T-cell (primary cell): ENCODE measurements at places on chromosomes 5 and 9. TPM values are rescaled to one million over a fixed set of nuclear protein-coding genes. Genes with fewer than 3 reads are reported as not detected.

DNA sequence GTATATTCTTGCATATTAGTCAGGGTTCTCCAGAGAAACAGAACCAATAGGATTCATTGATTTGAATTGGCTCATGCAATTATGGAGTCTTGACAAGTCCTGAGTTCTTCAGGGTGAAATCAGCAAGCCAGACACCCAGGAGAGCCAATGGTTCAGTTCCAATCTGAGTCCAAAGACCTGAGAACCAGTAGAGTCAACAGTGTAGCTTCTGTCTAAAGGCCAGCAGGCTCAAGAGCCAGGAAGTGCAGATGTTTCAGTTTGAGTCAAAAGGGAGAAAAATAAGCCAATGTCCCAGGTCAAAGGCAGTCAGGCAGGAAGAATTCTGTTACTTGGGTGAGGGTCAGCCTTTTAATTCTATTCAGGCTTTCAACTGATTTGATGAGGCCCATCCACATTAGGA is 37.8 kb upstream of the ANKRD34B start:
- no peak for DNase-seq
- no peak overlapping the region for H3K4me3 ChIP-seq
- no peaks in the 10 kb centered on the region for H3K4me1 ChIP-seq
- H3K36me3 ChIP-seq, result no peaks in the 10 kb centered on the region

DNA sequence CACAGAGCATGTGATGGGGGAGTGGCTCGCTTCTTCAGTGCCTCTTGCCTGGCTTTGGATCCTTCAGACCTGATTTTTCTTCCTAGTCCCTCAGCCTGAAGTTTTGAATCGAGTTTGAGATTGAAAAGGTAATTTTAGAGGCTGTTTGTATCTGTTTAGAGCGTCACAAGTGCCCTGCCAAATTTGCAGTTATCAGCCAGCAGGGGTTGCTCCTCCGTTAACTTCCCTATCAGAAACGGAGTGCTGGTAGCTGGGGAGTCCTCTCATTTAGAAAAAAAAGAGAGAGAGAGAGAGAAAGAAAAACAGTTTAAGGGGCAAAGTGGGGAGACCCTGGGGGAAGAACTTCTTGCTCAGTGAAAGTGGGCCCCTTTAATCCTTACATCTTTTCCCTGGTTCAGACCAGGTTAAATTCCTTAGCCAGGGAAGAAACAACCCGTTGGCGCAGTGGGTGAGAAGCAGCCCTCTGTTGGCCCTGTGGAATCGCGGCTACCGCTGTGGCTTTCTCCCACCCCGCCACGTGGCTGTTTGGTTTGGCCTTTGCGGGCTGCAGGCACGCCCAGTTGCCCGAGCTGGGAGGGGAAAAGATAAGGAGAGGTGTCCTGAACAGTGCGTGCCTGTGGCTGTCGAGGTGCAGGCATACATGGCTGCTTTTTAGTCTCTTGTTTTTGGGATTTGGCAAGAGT is 576.7 kb upstream of the ACO1 start:
- no peaks in the 10 kb centered on the region for H3K4me1 ChIP-seq
- no peak overlapping the region for H3K27ac ChIP-seq
- H3K4me3 ChIP-seq, result no peak overlapping the region
- H3K27me3 ChIP-seq, result no peaks in the 10 kb centered on the region
- no peak for DNase-seq

GRCh38 chr5:54390539-54391031 is 64.9 kb upstream of the HSPB3 start:
- no peaks in the 10 kb centered on the region for H3K4me1 ChIP-seq
- H3K27ac ChIP-seq, result no peak overlapping the region
- H3K4me3 ChIP-seq, result no peak overlapping the region
- H3K27me3 ChIP-seq, result no peaks in the 10 kb centered on the region
- no peaks in the 10 kb centered on the region for H3K36me3 ChIP-seq

Gene BHMT
- 0.38 TPM for total RNA-seq

Gene APBA1
- total RNA-seq, result 1.8 TPM

Gene PCDHGA8
- not detected for total RNA-seq

- no peaks in the 10 kb centered on the region for H3K4me1 ChIP-seq
- H3K36me3 ChIP-seq, result no peaks in the 10 kb centered on the region
- DNase-seq, result no peak
Measured at GRCh38 chr5:89584339-89584956, 701.5 kb upstream of the MEF2C start.

Gene ENHO
- total RNA-seq, result not detected

DNA sequence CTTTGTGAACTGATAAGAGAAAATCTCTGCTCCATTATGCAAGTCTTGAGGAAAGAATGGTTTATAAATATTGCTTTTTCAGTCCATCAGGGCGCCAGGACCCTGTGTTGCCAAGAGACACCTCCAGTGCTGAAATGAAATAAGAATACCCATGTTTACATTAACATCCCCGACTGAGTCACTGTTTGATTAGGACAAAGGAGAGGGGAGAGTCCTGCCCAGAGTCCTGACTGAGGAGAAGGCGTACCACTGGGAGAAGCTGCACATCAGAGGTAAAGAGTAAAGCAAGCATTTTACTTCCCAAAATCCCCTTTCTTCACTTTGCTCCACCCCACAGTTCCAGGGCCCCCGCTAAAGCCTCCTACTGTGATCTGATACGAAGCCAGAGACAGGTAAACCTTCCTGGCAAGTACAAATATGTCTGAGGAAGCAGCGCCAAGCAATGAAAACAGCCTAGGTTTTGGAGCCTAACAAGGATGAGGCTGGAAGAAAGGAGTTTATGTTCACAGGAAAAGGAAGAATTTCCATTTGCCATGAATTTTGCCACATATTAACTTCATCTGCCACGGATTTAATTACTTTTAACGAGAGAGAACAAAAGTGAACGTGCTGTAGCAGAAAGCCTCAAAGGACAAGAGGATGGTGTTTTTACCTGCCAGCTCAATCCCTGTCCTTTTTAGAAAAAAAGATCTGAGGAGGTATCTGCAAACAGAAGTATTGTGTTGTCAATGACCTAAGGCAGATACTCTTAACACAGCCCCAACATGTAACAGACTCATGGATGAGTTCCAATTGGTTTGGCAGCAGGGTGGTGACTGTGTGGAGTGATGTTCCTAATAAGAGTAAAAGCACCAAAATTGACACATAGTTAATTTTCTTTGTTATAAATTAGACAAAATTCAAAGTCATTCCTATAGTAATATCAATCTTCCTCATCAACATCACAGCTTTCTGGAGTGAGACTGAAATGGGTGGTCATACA is 209.4 kb upstream of the TLE4 start:
- no peaks in the 10 kb centered on the region for H3K4me1 ChIP-seq
- no peak overlapping the region for H3K4me3 ChIP-seq
- DNase-seq, result no peak
- no peak overlapping the region for H3K27ac ChIP-seq
- H3K36me3 ChIP-seq, result no peaks in the 10 kb centered on the region

DNA sequence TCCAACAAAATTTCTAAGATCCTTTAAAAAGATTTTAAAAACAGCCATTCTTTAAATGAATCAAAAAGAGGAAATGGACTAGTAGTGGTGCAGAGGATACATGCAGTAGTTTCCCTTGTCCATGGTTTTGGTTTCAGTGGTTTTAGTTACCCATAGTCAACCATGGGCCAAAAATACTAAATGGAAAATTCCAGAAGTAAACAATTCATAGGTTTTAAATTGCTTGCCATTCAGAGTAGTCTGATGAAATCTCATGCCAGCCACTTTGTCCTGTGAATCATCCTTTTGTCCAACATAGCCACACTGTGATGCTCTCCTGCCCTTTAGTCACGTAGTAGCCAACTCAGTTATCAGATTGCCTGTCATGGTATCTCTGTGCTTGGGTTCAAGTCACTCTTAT is 286.1 kb downstream of the ANXA1 start:
- no peak for DNase-seq
- H3K36me3 ChIP-seq, result no peaks in the 10 kb centered on the region
- H3K27ac ChIP-seq, result no peak overlapping the region
- no peaks in the 10 kb centered on the region for H3K4me1 ChIP-seq
- H3K4me3 ChIP-seq, result no peak overlapping the region

Gene SOHLH1
- not detected for total RNA-seq

- H3K4me3 ChIP-seq, result no peak overlapping the region
- no peaks in the 10 kb centered on the region for H3K27me3 ChIP-seq
- H3K4me1 ChIP-seq, result peaks cover 83% of the 10 kb centered on the region
- peak overlapping the region; percentile 39 for H3K27ac ChIP-seq
Measured at GRCh38 chr5:80182809-80183580, 72.9 kb downstream of the SERINC5 start.

Gene PCDHGB4
- 0.29 TPM for total RNA-seq

DNA sequence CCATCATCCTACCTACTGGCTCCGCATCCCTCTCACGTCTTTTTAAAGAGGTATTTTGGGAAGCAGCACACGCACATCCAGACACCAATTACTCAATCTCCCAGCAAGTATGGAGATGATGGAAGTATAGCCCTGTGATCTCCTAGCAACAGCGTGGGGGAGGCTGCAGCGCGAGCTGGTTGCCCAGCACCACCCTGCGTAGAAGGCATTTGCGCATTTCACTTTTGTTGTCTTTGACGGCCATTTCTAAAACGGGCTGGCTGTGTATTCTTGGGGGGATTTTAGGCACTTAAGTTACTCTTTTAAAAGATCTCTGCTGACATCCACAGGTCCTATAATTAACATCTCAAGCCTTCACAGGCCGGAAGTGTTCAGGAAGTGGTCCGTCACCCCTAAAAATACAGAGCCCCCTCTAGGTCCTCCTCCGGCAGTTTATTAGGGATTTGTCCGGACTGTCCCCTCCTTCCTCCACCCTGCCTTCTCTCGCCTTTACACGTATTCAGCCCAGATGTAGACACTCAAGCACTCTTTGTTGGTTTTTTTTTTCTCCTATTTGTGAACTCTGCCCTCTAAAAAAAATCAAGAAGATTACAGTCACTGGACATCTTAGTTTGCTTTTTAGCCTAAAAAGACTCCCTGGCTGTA is 371.4 kb downstream of the NTRK2 start:
- no peak overlapping the region for H3K4me3 ChIP-seq
- H3K27ac ChIP-seq, result no peak overlapping the region
- no peaks in the 10 kb centered on the region for H3K4me1 ChIP-seq
- no peaks in the 10 kb centered on the region for H3K36me3 ChIP-seq

DNA sequence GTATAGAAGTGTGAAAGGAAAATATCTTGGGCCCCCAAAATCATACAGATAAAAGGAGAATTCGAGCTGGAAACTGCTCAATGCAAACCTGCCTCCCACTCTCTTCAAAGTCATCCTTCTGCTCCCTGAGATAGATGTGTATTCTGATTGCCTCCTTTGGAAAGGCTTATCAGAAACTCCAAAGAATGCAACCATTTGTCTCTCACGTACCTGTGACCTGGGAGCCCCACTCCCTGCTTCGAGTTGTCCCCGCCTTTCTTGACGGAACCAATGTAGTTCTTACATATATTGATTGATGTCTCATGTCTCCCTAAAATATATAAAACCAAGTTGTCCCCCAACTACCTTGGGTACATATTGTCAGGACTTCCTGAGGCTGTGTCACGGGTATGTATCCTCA is 163.8 kb downstream of the DIRAS2 start:
- H3K27me3 ChIP-seq, result peaks cover 2% of the 10 kb centered on the region
- DNase-seq, result no peak
- H3K4me1 ChIP-seq, result no peaks in the 10 kb centered on the region
- H3K27ac ChIP-seq, result no peak overlapping the region

DNA sequence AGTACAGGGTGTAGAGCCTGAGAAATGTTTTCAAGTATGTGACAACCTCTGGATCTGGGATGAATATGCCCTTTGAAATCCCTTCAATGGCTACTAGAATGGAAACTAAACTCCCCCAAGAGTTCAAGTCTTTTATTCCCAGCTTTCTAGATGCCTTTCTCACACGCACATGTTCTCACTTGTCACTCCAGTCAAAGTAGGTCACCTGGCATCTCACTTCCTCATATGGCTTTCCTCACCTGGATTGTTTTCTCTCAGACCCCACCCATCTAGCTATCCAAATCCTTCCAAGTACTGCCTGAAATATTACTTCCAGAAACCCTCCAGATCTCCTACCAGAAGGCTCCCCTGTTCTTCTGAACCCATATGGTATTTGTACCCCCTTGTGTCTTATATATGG is 615.4 kb upstream of the KLF4 start:
- H3K4me1 ChIP-seq, result no peaks in the 10 kb centered on the region
- DNase-seq, result no peak
- H3K27me3 ChIP-seq, result no peaks in the 10 kb centered on the region
- H3K4me3 ChIP-seq, result no peak overlapping the region
- H3K27ac ChIP-seq, result no peak overlapping the region

DNA sequence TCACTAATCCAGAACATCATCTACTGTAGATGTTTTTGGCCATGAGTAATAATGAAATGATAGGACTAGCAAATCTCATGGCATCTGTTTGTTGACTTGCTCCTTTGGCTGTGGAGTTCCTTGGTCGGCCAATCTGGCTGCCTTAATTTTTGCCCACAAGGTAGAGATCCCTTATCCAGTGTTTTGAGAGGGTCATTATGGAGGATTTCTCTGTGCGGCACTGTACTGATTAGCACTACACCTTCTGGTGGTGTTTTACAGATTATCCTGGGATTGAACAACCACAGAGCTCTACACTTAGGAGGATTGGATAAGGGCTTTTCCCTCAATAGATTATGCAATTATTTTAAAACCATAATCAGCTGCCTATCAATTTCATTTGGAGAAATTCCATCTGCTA is 3.2 kb upstream of the ENHO start:
- DNase-seq, result no peak

Gene ADAMTS13
- 1.5 TPM for total RNA-seq

Gene DRD1
- total RNA-seq, result not detected

DNA sequence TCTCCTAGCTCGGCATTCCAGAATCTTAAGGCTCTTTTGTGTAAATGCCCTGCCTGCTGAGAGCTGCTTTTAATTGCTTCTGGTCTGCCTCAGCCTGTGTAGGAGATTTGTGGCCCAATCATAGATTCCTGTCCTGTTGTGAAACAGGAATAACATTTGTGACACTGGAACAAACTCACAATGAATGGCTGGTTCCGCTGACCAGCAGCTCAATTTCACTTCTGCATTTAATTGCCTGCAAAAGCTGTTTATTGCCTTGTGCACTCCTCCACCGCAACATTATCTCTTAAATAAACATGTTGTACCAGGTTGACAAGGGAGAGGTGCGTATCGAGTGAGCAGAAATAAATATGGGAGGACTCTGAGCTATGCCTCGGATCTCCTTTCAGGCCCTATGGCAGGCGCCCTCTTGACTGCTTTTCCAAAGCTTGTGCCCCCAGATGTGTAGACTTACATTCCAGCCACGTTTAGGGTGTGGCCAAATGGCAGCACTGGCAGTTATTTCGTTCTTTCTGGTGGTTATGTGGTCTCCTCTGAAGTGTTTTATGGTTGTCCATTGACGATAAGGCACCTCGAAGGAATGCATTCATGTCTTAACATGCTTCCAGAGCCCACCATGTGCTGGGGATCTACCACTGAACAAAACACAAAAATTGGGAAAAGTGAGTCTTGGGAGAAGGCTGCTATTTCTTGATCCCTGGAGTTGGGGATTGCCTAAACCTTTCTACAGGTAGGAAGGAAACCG is 58.1 kb downstream of the DMRT1 start:
- H3K36me3 ChIP-seq, result no peaks in the 10 kb centered on the region
- no peaks in the 10 kb centered on the region for H3K4me1 ChIP-seq
- H3K27ac ChIP-seq, result no peak overlapping the region
- no peak overlapping the region for H3K4me3 ChIP-seq
- H3K27me3 ChIP-seq, result peaks cover 19% of the 10 kb centered on the region

- no peak overlapping the region for H3K27ac ChIP-seq
- H3K36me3 ChIP-seq, result no peaks in the 10 kb centered on the region
- no peak for DNase-seq
- H3K4me1 ChIP-seq, result no peaks in the 10 kb centered on the region
- H3K4me3 ChIP-seq, result no peak overlapping the region
- no peaks in the 10 kb centered on the region for H3K27me3 ChIP-seq
Measured at GRCh38 chr9:97763874-97764273, 66.7 kb upstream of the XPA start.

GRCh38 chr9:132249123-132249522 is 87.3 kb downstream of the NTNG2 start:
- peaks cover 31% of the 10 kb centered on the region for H3K27me3 ChIP-seq
- DNase-seq, result no peak
- no peak overlapping the region for H3K27ac ChIP-seq
- H3K36me3 ChIP-seq, result no peaks in the 10 kb centered on the region
- peaks cover 3% of the 10 kb centered on the region for H3K4me1 ChIP-seq

Gene FAM163B
- total RNA-seq, result not detected
